ENCODE measurements at places on chromosomes 7 and 10.

- peak; percentile 16 for DNase-seq
These were observed 1.7 kb downstream of the DPY19L1 start for GRCh38 chr7:35035511-35035961.

- DNase-seq: no peak
These were observed 731.6 kb upstream of the ANKRD30A start for GRCh38 chr10:36393801-36394200.

DNA sequence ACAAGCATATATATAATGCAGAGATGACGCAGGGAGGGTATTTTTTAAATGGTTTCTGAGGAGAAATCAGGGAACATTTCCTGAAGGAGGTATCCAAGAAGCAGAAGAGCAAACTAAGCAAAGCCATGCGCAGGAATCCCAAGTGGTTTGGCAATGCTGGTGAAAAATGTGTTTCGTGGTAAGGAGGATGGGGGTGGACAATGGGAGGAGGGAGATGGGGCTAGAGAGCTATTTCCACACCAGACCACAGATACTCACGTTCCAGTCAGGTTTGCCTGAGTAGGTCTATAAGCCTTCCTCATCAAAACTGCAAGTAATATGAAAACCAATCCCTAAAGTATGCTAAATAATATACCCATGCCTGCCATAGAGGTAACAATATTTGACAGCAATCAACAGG lies 223.7 kb upstream of the MKLN1 start:
- peak; percentile 86 for DNase-seq

DNA sequence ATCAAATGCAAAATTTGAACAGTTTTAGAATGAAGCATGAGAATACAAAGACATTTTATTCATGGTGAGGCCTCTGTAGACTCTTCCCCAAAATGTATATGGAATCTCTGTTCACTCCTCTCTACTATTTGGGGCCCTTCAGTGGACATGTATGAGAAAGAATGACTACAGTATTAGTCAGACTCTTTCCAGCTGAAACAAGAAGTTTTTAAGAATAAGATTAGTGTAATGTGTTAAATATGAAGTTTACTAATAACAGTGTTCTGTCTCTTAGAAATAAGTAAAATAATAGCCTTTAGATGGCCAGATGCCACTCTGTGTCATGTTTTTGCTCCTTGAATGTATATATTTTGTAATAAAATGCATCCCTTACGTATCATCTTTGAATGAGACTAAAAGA lies 585.6 kb downstream of the SUGCT start:
- no peak for DNase-seq

DNA sequence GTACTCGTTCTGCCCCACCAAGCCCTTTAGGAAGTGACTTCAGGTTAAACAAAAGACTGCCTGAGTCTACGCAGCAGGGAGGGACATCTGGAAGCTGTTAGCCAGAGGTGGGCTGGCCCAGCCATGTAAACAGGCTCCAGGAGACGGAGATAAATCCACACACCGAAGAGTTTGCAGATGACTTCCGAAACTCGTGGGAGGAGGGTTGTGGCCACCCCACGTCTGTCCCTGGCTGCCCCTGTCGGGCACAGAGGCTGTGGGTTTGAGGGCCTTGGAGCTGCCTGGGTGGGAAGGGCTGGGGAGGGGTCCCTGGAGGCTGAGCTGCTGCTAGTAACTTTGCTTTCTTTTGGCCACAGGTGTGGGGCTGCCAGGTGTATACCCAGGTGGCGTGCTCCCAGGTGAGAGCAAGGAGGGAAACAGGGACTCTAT lies 15.6 kb downstream of the ELN start:
- peak; percentile 51 for DNase-seq

GRCh38 chr10:26824015-26824690 lies 36.6 kb downstream of the ABI1 start:
- DNase-seq: no peak

- no peak for DNase-seq
These were observed 950.8 kb upstream of the C7orf33 start for GRCh38 chr7:147639751-147640150.

GRCh38 chr10:70476249-70477035 lies 2.1 kb upstream of the PALD1 start:
- DNase-seq: no peak

DNA sequence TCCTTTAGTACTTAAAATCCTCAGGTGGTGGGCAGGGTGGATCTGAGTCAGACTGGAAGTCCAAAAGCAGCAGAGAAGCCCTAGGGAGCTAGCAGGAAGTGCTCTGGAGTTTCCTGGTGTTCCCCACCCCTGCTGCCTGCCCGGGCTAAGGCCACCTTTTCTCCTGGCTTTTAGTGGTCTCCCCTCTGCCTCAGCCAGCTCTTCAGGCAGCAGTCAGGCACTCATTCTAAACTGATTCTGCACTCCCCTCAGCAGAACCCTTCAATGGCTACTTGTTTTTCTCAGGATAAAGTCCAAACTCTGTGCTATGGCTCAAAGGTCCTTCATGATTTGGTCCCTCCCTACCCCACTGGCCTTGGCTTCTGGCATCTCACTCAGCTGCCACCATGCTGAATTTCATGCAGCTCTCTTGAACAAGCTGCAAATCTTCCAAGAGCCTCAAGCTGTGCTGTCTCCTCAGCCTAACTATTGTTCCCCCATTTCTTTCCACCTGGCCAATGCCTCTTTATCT lies 28.9 kb upstream of the DNMBP start:
- DNase-seq: no peak

DNA sequence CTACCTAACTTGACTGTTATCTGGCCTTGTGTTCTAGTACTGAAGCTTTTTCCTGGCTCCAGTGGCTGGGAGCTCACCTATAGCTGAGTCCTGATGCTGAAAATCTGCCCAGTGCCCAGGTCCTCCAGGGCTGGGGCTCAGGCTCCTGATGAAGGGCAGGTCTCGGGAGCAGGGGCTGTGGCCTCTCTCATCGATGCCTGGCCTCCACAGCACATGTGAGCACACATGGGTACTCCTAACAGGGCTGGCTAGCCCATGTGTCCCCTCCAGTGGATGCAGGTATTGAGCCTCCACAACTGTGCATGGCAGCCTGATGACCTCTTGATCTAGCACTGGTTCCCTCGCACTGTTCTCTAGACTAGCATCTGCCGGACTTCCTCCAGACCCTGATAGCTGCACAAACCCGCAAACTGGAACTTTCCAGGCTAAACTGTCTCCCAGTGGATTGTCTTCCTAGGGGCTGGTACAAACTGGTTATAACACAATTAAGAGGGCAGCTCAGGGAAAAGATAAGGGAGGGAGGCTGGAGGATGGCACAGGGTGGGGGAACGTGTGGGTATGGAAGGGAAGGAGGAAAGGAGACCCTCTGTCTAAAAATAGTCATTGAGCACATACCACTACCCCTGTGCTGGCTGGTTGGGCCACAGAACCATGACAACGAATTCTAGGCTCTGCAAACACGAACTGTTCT lies 35.1 kb downstream of the PLAC9 start:
- no peak for DNase-seq

- no peak for DNase-seq
These were observed 270.5 kb upstream of the PODXL start for GRCh38 chr7:131826960-131827359.

DNA sequence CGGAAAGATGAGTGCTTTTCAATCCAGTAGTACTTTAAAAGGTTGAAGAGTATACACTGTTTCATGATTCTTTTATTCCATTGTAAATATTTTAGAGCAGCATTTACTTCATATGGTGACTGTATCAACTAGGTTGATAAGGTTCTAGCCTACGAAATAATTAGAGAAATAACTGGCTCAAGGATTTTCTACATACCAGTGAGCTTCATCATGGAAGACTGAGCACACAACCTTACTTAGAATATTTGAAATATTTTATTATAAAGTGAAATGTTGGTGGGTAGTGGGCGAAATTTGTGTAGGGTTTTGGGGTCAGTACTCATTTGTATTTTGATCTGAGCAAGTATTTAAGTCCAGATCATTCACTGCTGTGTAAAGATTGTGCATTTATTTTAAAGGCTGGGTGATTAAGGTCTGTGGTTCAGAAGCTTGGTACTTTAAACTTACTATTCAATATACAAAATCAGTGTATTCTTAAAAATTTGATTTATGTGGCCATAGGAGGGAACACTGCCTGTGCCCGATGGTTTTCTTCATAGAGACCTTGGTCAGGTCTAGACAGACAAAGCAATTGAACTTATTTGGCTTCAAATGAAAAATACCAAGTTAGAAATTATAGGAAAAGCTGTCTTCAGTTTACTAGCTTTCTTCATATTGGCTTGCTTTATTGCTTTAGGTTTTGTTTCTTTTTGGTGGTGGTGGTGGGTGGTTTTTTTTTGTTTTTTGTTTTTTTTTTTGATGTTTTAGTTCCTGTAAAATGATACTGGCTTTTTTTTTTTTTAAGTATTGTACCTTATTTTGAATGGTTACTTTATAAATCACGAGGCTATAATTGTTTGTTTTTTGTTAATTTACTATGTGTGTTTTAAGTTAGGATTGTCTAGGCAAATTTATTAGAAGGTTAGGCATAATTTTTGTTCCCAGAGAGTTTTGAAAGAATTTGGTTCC lies 3.0 kb downstream of the KMT2E start:
- DNase-seq: no peak

DNA sequence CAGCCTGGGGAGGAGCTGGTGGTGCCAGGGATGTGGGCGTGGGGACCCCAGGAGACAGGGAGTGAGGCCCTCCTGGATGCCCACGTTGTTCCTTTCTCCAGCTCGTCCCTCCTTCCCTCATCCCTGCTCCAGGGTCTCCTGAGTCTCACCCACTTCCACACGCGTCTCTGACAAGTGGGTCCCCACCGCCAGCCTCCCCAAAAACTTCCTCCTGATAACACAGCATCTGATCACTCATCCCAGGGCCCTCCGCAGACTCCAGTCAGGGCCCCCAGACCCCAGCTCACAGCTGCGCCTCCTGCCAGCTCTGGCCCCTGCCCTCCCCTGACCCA lies 60.6 kb upstream of the INPP5A start:
- no peak for DNase-seq

DNA sequence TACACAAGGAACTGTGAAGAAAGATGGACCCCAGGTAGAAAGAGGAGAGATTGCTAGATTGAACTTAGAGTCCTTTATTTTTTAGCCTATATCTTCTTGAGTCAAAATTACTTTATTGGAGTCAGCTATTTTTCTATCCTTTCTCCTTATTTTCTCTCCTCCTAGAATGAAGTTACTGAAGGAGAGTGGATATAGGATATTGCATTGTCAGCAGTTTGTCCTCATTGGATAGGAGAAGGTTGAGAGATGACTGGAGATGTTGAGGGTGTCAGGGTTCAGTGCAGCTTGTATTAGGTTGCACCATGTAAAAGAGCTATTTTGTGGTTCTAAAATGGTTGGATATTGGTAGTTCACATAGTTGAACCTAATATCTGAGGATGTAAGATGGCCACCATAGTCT lies 5.5 kb downstream of the LRMDA start:
- DNase-seq: no peak

DNA sequence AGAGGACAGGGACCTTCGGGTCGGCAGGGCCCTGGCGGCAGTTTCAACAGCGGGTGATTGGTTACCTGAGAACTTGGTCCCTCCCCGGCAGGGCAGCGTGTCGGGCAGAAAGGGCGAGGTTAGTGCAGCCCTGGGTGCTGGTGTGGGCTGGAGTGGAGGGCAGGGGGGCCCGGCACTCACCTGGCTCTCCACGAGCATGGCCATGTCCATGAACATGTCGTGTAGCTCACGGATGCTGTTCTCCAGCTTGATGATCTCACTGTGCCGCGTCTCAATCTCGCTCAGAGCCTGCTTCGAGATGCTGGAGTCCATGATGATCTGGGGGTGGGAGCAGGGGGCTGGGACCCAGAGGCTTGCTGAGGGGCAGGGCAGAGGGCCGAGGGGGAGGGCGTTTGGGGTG lies 16.8 kb downstream of the STX1A start:
- no peak for DNase-seq

- no peak for DNase-seq
These were observed 34.0 kb downstream of the ZNF438 start for GRCh38 chr10:30997536-30998235.

GRCh38 chr7:126370038-126370668 lies 882.6 kb downstream of the GRM8 start:
- no peak for DNase-seq

DNA sequence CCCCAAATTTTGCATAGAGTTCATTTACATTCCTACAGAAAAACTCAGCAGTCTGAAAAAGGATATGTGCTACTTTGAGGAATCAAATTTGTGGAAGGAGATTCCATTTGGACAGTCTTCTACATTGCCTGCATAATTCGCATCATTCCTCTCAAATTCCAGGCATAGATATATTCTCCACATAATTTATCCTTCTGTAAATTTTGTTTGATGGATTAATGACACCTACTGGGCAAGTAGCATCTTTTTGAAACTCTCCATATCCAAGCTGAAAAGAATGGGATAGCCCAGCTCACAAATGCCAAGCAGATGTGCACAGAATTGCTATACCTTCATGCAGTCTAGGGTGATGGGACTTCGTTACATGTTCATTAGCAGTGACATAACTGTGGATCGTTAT lies 515.3 kb downstream of the AUTS2 start:
- no peak for DNase-seq

GRCh38 chr10:110833234-110833940 lies 38.3 kb upstream of the PDCD4 start:
- DNase-seq: no peak

DNA sequence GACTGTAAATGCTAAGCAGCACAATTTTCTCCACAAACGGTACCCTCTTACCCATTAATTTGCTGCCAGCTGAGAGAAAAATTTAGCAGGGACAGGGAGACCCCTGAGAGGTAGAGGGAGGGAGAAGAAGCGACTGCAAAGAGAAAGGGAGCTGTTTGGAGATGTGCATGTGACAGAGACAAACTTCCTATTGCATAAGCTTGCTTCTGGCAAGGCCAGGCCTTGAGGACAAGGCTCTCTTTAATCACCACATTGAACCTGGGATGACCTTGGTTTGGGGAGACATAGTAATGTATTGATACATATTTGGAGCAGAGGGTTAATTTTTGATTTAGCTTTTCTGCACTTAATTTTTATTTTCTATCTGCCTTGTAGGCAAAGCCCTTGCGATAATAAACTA lies 31.1 kb upstream of the HIBADH start:
- no peak for DNase-seq

GRCh38 chr7:138095972-138096935 lies 20.0 kb downstream of the AKR1D1 start:
- no peak for DNase-seq

- DNase-seq: no peak
These were observed 93.1 kb downstream of the OAT start for GRCh38 chr10:124325633-124325914.

DNA sequence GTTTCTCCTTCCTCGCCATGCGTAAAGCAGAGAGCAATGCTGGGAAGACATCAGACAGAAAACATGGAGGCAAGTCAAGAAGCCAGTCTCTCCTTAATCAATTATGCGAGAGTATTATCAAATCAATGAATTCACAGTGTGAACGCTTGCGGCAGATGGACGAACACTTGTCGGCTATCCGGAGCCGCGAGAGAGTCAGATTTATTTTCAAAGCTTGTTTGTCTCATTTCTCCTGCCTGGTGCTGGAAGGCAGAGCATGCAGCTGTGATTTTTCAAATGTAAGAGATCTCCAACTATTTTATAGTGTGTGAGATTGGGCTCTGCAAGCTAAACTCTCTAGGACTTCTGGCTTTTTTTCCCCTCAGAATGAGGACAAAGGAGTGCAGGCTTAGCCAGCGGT lies 252.3 kb downstream of the SNX10 start:
- DNase-seq: no peak

Data from fibroblast of skin of left quadriceps (primary cell).